ENCODE measurements at places on chromosomes 7 and 10.

- no peak for DNase-seq
These were observed 2.5 kb downstream of the FZD1 start for GRCh38 chr7:91266689-91267090.

GRCh38 chr10:63699785-63700613, 178.8 kb downstream of the REEP3 start:
- peak; percentile 98 for DNase-seq

DNA sequence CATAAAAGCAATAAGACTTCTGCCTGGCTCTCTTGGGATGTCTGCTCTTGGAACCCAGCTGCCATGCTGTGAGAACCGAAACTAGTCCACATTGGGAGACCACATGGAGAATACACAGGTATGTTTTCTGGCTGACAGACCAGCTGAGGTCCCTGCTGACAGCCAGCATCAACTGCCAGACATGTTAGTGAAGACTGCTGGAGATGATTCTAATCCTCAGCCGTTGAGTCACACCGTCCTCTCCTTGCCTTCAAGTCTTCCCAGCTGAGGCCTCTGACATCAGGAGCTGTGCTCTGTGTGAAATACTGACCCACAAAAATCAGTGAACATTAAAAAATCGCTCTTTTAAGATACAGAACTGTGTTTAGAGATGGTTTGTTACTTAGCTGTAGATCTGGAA, 36.9 kb upstream of the AGR2 start:
- peak; percentile 67 for DNase-seq

DNA sequence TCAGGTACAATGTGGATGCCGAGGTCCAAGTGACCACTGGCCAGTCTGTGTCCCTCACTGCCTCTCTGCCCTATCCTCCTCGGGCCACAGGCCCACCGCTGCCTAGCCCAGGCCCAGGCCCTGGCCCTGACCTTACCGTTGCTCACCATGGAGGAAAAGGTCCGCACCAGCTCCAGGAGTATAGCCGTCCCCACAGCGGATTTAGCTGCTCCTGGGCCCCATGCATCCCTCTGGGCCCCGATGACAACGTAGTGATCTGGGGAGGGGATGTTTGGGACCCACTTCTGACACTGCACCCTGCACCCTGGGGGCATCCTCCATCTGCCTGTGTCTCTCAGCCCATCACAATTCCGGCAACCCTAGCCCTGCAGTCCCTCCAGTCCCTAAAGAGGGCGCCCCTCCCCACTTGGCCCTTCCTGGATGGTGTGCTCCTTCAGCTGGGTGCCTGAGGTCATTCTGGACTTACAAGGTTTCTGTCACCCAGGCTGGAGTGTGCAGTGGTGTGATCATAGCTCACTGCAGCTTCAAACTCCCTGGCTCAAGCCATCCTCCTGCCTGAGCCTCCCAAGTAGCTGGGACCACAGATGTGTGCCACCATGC, 12.1 kb downstream of the TFR2 start:
- peak; percentile 34 for DNase-seq

- DNase-seq, result peak; percentile 88
These were observed 3.6 kb downstream of the FIGNL1 start for GRCh38 chr7:50446542-50446960.

DNA sequence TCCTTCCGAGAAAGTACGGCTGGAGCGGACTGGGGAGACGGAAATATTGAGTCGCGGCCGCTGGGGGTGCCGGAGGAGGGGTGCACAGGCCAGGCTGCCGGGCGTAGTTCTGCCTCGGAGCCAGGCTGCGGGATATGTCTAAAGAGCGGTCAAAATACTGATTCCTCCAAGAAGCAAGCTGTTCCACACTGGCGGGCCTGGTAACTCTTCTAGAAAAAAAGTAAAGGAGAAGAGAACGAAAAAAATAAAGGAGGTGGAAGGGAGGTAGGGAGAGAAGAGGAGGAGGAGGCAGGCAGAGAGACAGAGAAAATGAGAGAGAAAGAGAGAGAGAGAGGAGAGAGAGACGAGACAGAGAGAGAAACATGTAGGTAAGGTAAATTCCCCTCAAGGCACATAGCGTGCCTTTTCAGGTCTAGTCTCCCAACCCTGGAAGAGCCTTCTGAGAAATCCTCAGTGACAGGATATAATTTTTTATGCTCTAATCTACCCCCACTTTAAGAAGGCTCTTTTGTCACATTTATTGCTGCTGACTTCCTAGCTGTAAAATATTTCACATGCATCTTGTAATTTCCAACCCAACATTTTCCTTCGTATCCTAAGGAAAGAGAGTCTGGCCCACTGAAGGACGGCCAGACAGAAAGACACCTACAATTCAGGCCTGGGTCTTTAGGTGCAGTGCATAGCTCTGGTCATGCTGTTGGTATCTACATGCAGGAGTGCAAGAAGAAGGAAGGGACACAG, 5.7 kb downstream of the DLX5 start:
- DNase-seq, result no peak

GRCh38 chr7:72098807-72099580, 313.1 kb downstream of the CALN1 start:
- no peak for DNase-seq

GRCh38 chr7:140263277-140263676, 86.5 kb upstream of the KDM7A start:
- DNase-seq, result no peak

- no peak for DNase-seq
These were observed 16.7 kb downstream of the LRMDA start for GRCh38 chr10:75448166-75448565.

DNA sequence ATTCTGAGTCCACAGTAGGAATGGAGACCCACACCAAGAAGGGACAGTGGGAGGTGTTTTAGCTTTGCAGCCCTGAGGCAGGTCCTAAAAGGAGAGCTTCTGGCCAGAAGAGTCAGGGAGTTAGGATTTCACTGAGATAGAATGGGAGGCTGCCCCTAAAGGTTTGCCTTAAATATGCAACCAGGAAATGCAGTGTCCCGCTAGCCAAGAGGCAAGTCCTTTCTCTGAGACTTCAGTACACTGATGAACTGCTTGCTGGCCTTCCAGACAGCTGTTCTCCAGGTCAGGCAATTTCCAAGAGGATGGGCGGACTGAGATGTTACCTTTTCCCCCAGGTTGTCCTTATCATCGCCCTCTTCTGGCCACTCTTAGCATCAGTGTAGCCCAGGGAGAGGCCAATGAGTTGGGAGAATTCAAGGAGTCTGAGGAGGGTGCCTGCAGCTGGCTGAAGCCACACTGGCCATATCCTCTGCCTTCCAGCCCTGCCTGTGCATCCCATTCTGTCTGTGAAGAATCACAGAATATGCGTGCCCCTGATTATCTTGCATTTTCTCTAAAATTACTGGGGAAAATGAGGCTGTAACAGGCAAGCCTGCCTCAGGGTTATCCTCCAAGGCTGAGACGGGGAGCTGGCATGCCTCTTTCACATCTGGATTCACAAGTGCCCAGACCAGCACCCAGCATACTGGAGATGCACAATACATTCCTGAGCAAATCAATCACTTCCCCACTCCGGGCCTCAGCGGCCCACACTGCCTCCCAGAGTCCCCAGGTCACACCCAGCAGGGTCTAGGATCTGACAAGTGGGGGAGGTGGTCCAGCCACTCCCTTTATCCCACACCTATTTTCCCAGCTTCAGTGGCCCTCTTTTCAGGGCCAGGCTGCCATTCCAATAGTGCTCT, 2.4 kb downstream of the TLL2 start:
- peak; percentile 57 for DNase-seq

- no peak for DNase-seq
These were observed 222.9 kb upstream of the SH2B2 start for GRCh38 chr7:102063690-102064180.

- DNase-seq, result no peak
These were observed 120.8 kb downstream of the DNAJB6 start for GRCh38 chr7:157457355-157458253.

DNA sequence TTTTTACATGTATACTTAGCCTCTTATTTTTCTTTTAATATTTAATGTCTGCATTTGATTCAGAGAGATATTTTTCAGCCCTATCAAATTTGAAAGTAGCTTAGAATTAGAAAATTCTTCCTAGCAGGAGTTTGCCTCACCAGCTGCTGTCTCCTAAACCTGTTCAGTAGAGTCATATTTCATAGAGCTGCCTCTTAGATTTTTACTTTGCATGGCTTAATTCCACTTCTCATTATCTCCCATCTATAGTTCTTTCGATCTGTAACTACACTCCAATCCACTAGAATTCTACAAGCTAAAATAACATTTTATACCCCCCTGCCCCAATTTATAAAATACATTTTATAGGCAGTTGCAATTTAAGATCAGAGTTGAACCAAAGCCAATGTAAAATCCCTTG, 227.0 kb downstream of the ANK3 start:
- DNase-seq, result no peak

- peak; percentile 48 for DNase-seq
These were observed 1.8 kb downstream of the GNG11 start for GRCh38 chr7:93923296-93923695.

- no peak for DNase-seq
These were observed 91.7 kb downstream of the ELFN1 start for GRCh38 chr7:1761774-1762173.

DNA sequence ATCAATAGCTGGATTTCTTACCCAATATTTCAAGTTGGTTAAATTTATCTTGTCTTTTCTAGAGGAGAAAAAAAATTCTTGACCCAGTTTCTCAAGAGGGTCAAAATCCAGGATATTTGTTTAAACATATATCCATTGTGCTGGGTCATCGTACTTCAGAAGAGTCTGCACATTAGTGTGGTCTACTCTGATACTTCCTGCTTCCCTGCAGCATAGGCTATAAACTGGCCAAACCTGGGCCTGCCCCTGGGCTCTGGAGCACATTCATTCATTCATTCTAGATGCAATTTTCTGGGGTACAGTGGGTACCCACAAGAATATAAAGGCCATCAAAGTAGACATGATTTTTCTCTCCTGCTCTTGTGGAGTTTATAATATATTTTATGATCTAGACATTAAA, 142.1 kb upstream of the WNT16 start:
- DNase-seq, result no peak

DNA sequence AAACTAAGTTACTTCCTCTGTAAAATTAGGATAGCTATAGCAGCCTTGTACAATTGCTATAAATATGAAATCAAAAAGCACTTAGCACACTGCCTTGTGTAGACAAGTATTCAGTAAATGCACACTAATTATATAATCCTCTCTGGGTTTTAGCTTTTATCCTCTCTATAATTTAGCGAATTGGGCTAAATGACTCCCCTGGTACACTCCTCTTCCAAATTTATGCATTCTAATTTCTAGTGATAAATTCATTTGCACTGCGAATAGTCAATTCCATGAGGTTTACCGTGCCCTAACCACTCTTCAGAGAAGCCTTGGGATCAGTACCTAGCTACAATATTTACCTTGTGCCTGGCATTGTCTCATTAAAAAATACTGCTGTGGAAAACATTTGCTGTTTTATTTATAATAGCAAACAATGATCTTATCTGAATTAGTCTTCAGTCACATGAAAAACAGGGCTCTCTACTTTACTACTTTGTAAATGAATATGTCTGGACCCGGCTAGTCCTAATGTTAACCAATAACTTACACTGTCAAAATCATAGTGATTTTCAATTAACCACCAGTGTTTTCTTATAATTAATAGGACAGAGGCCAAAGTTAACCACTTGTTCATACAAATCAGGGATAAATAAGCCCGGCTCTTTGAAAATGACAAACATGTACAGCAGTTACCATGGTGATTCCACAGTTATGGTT, 577.9 kb downstream of the IPMK start:
- DNase-seq, result no peak

DNA sequence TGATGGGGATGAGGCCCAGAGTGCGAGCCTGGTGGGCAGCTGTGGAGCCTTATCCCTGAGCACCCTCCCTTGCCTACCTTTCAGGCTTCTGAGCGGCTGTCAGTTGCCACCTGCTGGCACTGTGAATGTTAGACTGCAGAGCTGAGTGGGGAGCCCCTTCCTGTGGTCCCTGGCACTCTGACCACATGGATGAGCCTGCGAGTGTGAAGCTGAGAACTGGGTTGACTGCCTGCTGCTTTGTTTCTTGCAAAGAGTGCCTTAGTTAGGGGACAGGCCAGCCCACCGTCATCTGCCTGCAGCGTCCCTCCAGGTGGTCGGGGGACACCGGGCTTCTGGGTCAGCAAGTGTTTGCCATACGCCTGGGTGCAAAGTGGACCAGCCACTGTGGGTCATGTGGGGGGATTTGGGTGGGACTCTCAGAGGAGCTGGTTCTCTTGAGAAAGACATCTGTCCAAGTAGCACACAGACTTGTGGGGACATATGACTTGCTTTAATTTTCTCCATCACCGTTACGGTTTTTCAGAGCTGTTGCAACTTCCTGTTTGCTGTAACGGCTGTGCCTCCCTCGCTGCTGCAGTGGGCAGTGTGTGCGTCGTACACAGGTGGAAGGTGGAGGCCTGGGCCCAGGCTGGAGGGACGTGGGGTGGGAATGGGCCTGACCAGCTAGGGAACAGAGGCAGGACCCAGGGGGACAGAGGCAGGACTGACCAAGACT, 13.7 kb downstream of the INPP5A start:
- DNase-seq, result no peak

- no peak for DNase-seq
These were observed 61.7 kb upstream of the ZNRF2 start for GRCh38 chr7:30222515-30223215.

GRCh38 chr7:101699881-101700823, 71.1 kb upstream of the MYL10 start:
- no peak for DNase-seq

- DNase-seq, result peak; percentile 49
These were observed 67.4 kb downstream of the ZNF92 start for GRCh38 chr7:65441010-65441409.

DNA sequence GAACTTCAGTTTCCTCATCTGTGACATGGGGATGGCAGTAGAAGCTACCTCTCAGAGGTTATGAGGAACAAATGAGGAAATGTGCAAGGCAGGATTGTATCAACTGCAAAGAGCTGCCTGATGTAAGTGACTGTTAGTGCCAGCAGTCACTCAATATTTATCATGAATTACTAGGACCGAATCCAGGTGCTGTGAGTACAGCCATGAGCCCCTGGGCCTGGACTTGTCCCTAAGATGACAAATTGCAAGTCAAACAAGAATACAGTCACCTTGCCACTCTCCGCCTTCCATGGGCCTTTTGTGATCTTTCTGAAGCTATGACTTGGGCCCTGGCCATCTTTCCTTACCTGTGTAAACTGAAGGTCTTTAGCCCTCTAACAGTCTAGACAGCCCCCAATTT, 27.7 kb upstream of the TLX1 start:
- no peak for DNase-seq

GRCh38 chr10:71737001-71737833, 17.6 kb upstream of the C10orf105 start:
- no peak for DNase-seq

DNA sequence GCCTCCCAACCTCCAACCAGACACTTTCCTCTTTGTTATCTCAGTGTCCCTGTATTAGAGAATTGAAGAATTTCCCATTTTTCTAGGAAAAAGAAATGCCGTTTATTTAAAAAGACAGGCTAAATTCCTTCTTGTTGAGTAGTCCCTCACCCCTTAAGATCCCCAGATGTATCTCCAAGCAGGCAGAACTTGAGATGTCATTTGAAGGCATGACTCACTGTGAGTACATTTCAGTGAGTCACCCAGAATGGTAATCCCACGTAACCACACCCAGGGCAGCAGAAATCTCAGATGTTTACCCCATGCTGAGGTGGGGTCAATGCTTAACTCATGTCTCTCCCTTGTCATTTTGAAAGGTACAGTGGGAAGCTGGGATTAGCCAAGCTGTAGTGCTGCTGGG, 4.4 kb downstream of the ZNF655 start:
- DNase-seq, result peak; percentile 99

GRCh38 chr10:48333856-48334255, 27.4 kb downstream of the MAPK8 start:
- DNase-seq, result peak; percentile 16
